Stimulated activated naive CD4-positive, alpha-beta T cell (primary cell): ENCODE measurements at places on chromosomes 16 and 17.

- peak; percentile 60 for DNase-seq
Measured at GRCh38 chr17:2828397-2829038, 32.3 kb downstream of the RAP1GAP2 start.

GRCh38 chr16:10972108-10972818, 27.9 kb downstream of the CLEC16A start:
- no peak for DNase-seq

- DNase-seq = no peak
Measured at GRCh38 chr17:78458736-78459335, 80.4 kb downstream of the PGS1 start.

GRCh38 chr17:29582772-29583171, 6.7 kb downstream of the GIT1 start:
- DNase-seq = no peak

DNA sequence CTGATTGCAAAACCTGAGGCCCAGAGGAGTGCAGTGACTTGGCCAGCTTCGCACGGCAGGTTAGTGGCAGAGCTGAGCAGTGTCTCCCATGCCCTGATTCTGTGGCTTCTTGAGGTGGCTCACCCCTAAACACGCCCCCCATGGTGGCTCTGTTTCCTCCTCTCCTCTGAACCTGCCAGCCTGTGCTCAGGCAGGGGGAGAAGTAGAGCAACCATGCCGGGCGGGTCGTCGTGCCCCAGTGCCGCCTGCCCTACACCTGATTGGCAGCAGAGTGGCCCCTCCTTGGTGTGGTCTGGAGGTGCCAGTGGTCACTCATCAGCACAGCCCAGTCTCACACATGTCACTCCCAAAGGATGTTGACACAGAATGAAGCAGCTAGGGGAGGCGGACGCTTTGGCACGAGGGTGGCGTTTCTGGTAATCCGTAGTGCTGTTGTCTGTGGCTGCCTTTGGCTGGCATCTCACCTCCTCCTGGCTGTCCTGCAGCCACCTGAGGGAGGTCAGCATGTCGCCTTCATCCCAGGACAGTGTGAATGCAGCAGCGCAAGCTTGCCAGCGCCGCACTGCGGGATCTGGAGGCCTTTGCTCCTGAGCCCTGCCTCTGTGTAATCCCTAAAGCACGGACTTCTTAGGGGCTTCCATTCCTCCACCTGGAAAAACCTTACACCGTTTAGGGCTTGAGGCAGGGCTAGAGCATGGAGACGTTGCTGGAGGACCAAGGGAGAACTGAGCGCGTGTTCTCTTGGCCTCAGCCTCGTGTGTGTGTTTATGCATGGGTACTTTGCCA, 294.7 kb downstream of the SEC14L1 start:
- peak; percentile 72 for DNase-seq

DNA sequence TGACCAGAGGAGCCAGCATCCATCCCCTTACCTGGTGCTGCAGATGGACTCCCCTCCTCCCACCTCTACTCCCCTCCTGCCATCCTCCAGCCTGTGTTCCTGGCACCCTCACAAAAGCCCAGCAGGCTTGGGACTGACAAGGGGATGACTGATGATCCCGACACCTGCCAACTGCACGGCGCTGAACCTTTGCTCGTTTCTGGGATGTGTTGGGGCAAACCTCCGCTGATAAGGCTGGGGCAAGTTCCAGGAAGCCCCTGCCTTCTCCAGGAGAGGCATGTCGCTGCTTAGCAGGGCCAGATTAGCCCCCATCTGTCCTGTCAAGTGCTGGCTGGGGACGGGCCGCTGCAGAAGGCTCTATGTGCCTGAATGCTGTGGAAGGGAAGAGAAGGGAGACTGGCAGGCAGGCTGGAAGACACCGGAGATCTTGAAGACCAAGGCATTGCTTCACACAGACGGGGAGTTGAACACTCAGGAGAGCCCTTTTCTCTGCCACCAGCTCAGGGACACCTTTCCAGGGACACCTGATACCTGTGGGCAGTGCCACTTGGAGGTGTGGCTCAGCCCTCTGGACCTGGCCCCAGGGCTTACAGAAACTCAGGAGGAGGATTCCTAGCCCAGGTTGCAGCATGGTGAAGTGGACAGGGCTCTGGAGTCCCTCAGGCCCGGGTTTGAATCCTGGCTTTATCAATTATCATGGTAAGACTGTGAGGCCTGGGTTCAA, 973 bp upstream of the KRT15 start:
- DNase-seq = no peak

DNA sequence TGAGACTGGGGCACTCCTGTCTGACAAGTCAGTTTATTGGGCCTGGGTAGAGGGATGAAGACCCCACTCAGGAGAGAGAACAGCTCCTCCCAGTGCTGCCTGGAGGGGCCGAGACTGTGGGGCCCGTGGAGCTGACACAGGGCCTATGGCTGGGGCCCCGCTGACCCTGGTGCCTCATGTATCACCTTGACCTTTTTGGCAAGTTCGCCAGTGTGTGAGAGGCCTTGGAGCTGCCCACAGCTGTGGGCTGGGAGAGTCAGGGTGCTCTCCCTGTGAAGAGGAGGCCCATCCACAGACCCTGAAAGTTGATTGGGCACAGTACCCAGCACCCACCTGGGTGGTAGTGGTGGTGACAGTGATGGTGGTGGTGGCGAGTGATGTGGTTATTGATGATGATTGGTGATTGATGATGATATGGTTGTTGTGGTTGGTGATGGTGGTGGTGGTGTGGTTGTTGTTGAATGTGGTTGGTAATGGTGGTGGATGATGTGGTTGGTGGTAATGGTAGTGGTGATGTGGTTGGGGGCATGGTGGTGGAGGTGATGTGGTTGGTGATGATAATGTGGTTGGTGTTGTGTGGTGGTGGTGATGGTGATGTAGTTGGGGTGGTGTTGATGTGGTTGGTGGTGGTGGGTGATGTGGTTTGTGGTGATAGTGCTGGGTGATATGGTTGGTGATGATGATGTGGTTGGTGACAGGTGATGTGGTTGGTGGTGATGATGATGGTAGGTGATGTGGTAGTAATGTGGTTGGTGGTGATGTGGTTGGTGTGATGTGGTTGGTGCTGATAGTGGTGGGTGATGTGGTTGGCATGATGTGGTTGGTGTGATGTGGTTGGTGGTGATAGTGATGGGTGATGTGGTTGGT, 29.1 kb downstream of the BAHCC1 start:
- DNase-seq = no peak

GRCh38 chr16:72094266-72094610, 591 bp downstream of the DHX38 start:
- DNase-seq = no peak

GRCh38 chr16:56370875-56371659, 54.3 kb downstream of the AMFR start:
- DNase-seq = no peak

- no peak for DNase-seq
Measured at GRCh38 chr17:29349409-29349808, 40.8 kb upstream of the TAOK1 start.

- DNase-seq = no peak
Measured at GRCh38 chr17:73934696-73935095, 268.8 kb upstream of the RPL38 start.

- no peak for DNase-seq
Measured at GRCh38 chr16:65994291-65994690, 372.2 kb upstream of the CDH5 start.

DNA sequence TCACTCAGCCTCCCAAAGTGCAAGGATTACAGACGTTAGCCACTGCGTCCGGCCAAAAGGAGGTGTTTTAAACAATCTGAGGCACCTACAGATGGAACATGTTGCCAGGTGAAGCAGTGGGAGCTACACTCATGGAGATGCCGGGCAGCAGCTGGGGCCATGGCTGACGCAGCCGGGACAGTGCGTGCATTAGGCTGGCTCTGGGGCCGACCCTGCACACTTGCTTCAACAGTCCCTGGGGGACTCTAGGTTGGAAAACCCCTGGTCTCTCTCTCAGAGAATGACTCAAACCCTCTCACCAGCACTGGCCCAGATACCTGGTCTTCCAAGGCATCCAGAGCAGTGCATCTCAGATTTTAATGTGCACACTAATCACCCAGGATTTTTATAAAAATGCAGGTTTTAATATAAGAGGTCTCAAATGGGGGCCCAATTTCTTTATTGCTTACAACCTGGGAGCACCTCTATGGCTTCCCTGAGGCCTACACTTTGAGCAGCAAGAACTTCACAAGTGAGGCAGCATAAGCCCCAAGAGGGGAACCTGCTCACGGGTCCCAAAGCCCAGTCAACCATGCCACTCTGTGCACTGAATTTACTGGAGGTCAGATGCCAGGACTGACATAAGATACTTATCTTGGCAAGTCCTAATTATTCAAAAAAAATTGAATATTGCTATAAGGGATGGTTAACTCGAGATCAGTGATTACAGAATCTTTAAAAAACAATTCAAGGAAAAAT, 70.8 kb upstream of the TRAP1 start:
- no peak for DNase-seq

DNA sequence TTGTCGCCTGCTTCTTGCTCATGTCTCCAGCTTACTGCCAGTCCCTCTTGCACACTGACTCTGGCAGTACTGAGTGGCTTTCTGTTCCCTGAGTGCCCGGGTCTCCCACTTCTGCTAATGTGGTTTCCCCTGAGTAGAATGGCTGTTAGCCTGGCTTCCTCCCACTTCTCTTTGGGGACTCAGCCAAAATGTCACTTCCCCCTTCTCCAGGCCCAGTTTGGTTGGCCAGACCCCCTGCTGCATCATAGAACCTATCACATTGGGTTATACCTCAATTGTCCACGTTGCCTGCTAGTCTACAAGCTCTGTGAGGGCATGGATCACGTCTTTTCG, 304.4 kb downstream of the HS3ST3B1 start:
- no peak for DNase-seq

DNA sequence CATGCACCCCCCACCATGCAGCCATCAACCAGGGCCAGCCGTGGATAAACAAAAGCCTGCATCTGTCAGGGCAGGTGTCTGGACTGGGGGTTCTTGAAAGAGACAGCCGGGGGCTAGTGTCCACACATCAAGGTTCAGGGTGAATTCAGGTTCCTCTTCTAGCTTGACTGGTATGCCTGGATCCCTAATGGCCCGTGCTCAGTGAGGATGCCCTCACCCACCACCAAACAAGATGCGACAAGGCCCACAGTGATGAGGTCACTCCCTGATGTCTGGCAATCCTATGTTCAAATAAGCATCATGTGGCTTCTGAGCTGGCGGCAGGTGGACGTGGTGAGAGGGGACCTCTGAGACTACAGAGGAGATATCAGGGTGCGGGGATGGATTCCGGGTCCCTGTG, 64.6 kb downstream of the GOSR1 start:
- DNase-seq = no peak

GRCh38 chr16:81587626-81588160, 143.1 kb downstream of the CMIP start:
- DNase-seq = no peak

DNA sequence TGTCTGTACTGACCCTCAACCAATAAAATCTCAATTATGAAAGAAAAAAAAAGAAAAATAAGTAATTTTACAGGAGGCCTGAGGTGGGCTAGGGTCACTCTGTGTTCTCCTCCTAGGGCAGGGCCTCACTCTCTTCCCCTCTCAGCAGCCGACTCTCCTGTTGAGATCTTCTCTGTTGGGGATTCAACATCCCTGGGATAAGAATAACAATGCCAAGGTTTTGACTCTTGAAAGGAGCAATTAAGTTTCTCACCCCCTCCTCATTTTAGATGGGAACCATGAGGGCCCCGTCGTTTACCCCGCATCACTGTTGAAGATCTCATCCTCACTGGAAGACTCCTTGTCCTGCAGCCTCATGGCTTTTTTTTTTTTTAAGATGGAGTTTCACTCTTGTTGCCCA, 21.5 kb upstream of the BRCA1 start:
- no peak for DNase-seq

GRCh38 chr16:24328835-24329452, 72.8 kb downstream of the CACNG3 start:
- DNase-seq = no peak

- no peak for DNase-seq
Measured at GRCh38 chr16:85003725-85004586, 7.4 kb downstream of the ZDHHC7 start.

- no peak for DNase-seq
Measured at GRCh38 chr16:57152096-57153093, 33.4 kb downstream of the PSME3IP1 start.

- peak; percentile 50 for DNase-seq
Measured at GRCh38 chr16:50326835-50327465, 41.8 kb downstream of the BRD7 start.

DNA sequence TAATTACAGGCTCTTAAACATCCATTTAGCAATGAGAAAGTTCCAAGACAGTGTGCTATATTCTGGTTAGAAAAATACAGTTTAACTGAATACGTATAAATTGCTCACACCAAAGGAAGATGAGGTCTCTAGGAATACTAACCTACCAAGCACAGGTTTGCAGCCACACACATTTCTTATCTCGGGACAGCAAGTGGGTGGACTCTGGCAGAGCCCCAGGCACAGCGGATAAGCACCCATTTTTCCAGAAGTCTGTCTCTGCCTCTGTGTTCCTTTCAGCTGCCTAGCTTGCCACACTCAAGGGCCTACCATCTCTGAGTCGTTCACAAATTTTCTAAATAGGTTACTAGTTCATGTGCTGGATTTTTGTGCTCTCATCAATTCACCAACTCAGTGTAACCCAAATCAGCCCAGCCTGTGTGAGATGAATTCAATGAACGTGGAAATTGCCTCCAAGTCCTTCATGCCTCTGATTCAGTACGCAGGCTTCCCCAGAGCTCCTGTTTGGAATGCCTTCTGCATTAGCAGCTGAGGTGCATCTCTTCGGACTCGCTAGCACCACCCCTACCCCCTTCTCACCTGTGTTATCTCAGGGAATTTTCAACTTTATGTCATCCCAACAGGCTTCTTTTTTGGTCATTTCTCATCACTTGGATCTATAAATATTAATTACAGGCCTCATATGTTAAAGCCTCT, 581.0 kb upstream of the CDH11 start:
- no peak for DNase-seq

DNA sequence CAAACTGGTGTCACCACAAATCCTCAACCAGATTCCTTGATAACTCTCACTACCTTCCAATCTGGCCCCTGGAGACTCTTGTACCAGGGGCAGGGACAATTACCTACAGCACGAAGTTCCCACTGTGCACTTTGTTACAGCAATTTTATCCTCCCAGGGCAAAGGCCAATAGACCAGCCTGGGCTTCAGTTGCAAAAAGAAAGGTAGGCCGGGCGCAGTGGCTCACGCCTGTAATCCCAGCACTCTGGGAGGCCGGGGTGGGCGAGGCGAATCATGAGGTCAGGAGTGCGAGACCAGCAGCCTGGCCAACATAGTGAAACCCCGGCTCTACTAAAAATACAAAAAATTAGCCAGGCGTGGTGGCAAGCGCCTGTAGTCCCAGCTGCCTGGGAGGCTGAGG, 36.9 kb downstream of the USP7 start:
- DNase-seq = no peak

DNA sequence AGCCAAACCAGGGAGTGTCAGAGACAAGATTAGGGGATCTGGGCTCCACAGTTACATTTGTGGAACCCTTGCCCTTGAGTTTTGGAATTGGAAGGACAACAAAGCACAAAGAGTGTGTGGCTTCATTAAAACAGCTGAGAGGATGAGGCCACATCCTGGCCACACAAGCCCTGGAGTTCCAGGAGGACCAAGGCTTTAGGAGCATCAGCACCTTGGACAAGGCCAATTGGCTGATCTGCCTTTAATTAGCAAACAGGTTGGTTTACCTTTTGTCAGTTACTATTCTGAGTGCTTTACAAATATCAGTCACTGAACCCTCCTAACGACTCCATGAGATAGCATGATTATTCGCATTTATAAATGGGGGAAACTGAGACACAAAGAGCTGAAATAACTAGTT, 54.7 kb downstream of the SLC6A2 start:
- no peak for DNase-seq
